Adrenal gland (tissue), 19 donors: ENCODE measurements at places on chromosomes 5 and 9. TPM values are rescaled to one million over a fixed set of nuclear protein-coding genes. Genes with fewer than 3 reads are reported as not detected.

- no peaks in the 10 kb centered on the region for H3K27me3 ChIP-seq
- DNase-seq, result no peak
- no peak overlapping the region for H3K27ac ChIP-seq
- no peaks in the 10 kb centered on the region for H3K4me1 ChIP-seq
- H3K36me3 ChIP-seq, result no peaks in the 10 kb centered on the region
These were observed 47.4 kb downstream of the RNF180 start for GRCh38 chr5:64213011-64213410.

The MEGF10 gene
- 33.6 TPM for total RNA-seq

GRCh38 chr5:67000794-67001475 lies 195.7 kb downstream of the CD180 start:
- H3K27me3 ChIP-seq, result no peaks in the 10 kb centered on the region
- no peaks in the 10 kb centered on the region for H3K36me3 ChIP-seq
- no peak for DNase-seq
- no peak overlapping the region for H3K4me3 ChIP-seq
- no peak overlapping the region for H3K27ac ChIP-seq

- no peak for DNase-seq
- H3K27me3 ChIP-seq, result no peaks in the 10 kb centered on the region
- no peaks in the 10 kb centered on the region for H3K4me1 ChIP-seq
- no peak overlapping the region for H3K27ac ChIP-seq
- no peak overlapping the region for H3K4me3 ChIP-seq
These were observed 1468.1 kb upstream of the WWC1 start for GRCh38 chr5:166823360-166823759.

GRCh38 chr9:131096269-131097125 lies at the start of gene AIF1L:
AIF1L (plus strand) TSS chr9:131096531; CDS start chr9:131096630, 99 bp downstream.
- peak within 1 kb of the TSS; percentile 18 for H3K4me3 ChIP-seq
- H3K27me3 ChIP-seq, result peaks cover 32% of the 10 kb centered on the region
- H3K4me1 ChIP-seq, result no peaks in the 10 kb centered on the region
- no peaks in the 10 kb centered on the region for H3K36me3 ChIP-seq
- no peak for DNase-seq
